Osteoblast (primary cell): ENCODE measurements at places on chromosomes 11 and 22. TPM values are rescaled to one million over a fixed set of nuclear protein-coding genes. Genes with fewer than 3 reads are reported as not detected.

FOLR3 gene
- total RNA-seq = 0.88 and 1.1 TPM in 2 replicates

ALDH3B1 gene
- total RNA-seq = 59.5 and 63.0 TPM in 2 replicates

TMEM41B gene
- 56.0 and 56.1 TPM in 2 replicates for total RNA-seq

TRPC6 gene
- under 0.01 and 0.36 TPM in 2 replicates for total RNA-seq

OR52K2 gene
- not detected in 2 replicates for total RNA-seq

ATL3 gene
- total RNA-seq = 276 and 300 TPM in 2 replicates

TMEM218 gene
- total RNA-seq = 22.1 and 30.0 TPM in 2 replicates
